ENCODE measurements at places on chromosomes 11 and 22. TPM values are rescaled to one million over a fixed set of nuclear protein-coding genes. Genes with fewer than 3 reads are reported as not detected.
A peak's percentile ranks its signal among the peaks of the same experiment; 100 is the strongest.

DNA sequence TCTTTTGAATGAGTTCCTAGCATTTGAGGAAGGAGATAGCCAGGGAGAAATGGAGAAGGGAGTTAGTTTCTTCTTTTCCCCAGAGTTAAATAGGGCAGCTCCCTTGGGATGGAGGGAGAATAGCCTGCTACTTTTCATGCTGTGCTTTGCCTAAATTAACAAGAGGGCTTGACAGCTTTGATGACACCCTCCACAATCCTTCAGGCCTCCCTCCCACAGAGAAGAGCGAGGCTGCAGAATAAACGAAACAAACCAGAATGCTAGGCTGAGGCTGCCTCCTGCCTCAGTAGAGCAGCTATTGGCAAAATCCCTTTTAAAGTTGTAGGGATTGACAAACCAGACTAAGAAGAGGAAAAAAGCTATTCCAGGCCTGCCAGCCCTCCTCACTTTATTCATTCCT lies 94.6 kb downstream of the C11orf58 start:
- no peaks in the 10 kb centered on the region for H3K36me3 ChIP-seq
- H3K27me3 ChIP-seq, result no peaks in the 10 kb centered on the region
- H3K4me3 ChIP-seq, result no peak overlapping the region
- peaks cover 13% of the 10 kb centered on the region for H3K4me1 ChIP-seq
- no peak for DNase-seq

DNA sequence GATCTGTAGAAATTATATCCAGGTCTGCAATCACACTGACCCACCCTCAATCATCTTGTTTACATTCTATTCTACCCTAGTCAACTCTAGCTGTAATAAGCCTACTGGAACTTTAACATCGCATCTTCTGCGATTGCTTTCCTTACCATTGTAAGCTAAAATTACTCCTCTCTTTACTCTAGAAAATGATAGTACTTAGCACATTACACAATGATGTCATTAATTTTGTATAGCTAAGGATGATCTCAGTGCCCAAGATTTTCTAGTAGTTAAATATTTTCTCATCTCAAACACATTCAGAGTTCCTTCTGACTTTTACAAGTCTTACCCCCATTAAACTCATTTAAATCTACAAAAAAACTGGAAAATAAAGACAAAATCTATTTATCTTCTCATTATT lies 39.6 kb upstream of the CTSC start:
- no peaks in the 10 kb centered on the region for H3K27me3 ChIP-seq
- H3K36me3 ChIP-seq, result no peaks in the 10 kb centered on the region
- H3K27ac ChIP-seq, result no peak overlapping the region
- H3K4me3 ChIP-seq, result no peak overlapping the region
- H3K4me1 ChIP-seq, result no peaks in the 10 kb centered on the region

GRCh38 chr22:24878969-24879368 lies 67.5 kb downstream of the LHFPL7 start:
- no peak for DNase-seq
- no peak overlapping the region for H3K4me3 ChIP-seq
- H3K4me1 ChIP-seq, result no peaks in the 10 kb centered on the region

DNA sequence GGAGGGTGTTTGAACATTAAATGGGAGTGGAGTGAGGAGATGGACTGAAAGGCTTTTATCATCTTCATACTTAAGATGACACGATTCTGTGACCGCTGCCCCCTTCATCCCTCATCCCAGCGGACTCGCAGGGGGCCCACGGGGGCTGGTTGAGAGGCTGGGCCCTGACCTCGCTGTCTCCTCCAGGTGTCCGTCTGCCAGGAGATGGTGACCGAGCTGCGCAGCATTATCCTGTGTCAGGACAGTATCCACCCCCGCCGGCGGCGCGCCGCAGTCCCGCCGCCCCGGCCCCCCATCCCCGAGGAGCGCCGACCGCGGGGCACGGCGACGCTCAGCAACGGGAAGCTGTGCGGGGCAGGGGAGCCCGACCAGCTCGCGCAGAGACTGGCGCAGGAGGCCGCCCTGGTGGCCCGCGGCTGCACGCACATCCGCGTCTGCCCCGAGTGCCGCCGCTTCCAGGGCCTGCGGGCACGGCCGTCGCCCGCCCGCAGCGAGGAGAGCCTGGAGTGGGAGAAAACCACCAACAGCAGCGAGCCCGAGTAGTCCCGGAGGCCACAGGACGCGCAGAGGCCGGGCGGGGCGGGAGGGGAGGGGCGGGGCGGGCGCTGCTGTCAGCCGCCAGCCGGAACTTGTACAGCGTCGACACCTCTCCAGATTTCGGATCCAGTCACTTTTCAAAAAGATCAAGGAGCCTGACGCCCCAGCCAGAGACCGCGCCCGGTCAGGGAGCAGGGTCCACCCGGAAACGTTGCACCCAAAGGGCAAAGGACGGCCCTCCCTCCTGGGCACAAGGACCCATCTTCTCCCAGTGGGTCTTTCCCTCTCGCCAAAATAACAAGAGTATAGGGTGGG lies 38.0 kb upstream of the TBCEL start:
- no peak overlapping the region for H3K27ac ChIP-seq
- peaks cover 15% of the 10 kb centered on the region for H3K27me3 ChIP-seq
- H3K4me1 ChIP-seq, result peaks cover 9% of the 10 kb centered on the region
- no peaks in the 10 kb centered on the region for H3K36me3 ChIP-seq

DNA sequence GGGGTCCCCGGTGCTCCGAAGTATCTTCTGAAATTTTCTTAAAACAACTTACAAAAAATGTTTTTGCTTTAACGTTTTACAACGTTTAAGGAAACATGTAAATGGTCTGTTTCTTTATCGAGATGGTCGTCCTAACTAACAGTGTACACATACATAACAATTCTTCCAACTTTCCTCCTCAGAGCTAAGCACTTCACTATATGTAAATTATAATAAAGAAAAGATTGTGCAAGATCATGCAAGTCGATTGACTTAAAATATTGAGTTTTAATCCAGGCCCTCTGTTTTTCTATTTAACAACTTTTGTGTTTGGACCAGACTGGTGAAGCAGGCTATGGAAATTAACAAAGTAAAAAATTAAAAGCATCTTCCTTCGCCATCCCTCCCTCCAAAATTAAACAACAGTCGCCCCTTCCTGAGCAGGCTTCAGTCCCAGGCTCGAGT lies 4.9 kb downstream of the ALX4 start:
- H3K27ac ChIP-seq, result no peak overlapping the region
- H3K4me3 ChIP-seq, result peak overlapping the region; percentile 55
- peaks cover 99% of the 10 kb centered on the region for H3K27me3 ChIP-seq
- DNase-seq, result no peak

DNA sequence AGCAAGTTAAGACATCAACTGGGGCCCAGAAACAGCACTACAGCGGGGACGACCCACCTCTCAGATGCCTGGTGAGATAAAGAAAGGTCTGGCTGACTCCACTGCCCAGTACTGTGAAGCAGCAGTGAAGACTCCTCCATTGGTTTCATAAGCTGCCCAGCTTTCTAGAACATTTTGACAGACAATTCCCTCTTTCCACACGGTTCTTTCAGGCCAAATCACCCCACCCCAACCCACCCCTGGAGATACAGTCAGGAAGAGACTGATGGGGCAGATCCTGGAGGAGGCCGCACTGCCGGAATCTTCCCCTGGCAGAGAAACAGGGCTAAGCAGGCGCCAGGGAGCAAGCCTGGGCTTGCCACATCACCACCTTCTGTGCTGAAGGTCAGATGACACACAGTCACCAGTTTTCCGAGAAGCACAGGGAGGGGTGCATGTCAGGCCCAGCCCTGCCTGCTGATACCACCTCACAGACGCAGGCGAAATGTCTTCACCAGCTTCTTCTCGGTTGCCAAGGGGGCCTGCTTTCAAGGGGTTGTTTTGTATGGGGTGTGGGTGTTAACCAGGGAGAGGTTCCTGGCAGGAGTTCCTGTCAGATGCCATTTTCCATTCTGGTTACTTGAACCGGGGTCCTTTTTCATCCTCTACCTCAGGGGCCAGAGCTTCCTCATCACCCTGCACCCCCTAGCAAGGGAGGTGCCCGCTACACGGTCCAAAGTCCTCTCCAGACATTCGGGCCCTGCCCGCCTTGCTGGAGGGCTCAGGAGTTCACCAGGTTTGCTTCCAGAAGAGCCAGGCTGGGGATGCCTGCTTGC lies 1.4 kb upstream of the NEAT1 start:
- no peak for DNase-seq
- peak overlapping the region; percentile 50 for H3K27ac ChIP-seq
- H3K4me3 ChIP-seq, result peak overlapping the region; percentile 72
- no peaks in the 10 kb centered on the region for H3K36me3 ChIP-seq
- H3K27me3 ChIP-seq, result peaks cover 22% of the 10 kb centered on the region

- no peaks in the 10 kb centered on the region for H3K36me3 ChIP-seq
- no peak overlapping the region for H3K27ac ChIP-seq
- peaks cover 6% of the 10 kb centered on the region for H3K27me3 ChIP-seq
- H3K4me1 ChIP-seq, result peaks cover 16% of the 10 kb centered on the region
Observed at GRCh38 chr11:117690484-117691217, 106.4 kb downstream of the DSCAML1 start.

GRCh38 chr11:56911312-56911711 lies 77.4 kb upstream of the OR5AK2 start:
- H3K27me3 ChIP-seq, result peaks cover 3% of the 10 kb centered on the region
- no peak for DNase-seq
- H3K4me3 ChIP-seq, result no peak overlapping the region
- no peak overlapping the region for H3K27ac ChIP-seq

DNA sequence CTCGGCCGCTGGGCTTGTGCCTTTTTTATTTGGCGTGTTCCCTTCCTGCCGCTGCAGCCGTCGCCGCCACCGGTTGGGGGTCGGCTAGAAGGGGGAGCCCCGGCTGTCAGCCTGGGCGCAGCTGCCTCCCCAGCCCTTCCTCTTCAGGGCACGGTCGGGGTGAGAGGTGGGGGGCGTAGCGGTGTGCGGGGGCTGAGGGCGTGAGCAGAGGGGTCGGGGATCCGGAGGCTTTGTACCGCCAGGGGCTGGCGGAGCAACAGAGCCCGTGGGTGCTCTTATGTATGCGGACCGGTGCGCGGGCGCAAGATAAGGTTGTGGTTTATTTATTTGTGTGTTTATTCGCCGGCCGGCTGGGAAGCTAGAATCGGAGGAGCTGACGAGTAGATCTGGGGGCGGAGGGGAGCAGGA lies 477 bp downstream of the ZBTB16 start:
- H3K27ac ChIP-seq, result peak overlapping the region; percentile 39
- no peak for DNase-seq
- H3K4me3 ChIP-seq, result peak overlapping the region; percentile 99

DNA sequence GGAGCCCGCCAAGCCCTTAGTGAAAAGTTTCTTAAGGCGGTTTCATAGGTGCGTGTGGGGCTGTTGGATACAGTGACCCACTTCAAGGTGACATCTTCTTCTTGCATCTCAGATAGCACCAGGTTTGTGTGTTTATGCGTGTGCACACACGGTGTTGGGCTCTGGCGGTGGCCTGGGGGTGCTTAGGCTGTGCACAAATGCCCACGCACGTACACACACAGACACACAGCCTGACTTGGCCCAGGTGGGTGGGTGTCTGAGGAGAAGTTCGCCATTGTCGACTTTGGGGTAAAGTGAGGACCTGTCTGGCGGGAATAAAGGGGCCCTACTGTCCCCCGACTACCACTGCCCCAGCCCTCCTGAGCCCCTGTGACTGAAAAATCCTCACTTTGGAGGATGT lies 103.8 kb downstream of the KCNQ1 start:
- H3K4me3 ChIP-seq, result no peak overlapping the region
- no peak for DNase-seq
- no peaks in the 10 kb centered on the region for H3K27me3 ChIP-seq
- H3K27ac ChIP-seq, result no peak overlapping the region
- H3K36me3 ChIP-seq, result peaks cover 2% of the 10 kb centered on the region

- no peak for DNase-seq
- H3K27ac ChIP-seq, result no peak overlapping the region
- H3K4me1 ChIP-seq, result peaks cover under 1% of the 10 kb centered on the region
- no peak overlapping the region for H3K4me3 ChIP-seq
- no peaks in the 10 kb centered on the region for H3K27me3 ChIP-seq
Observed at GRCh38 chr11:47571895-47572294, 6.5 kb downstream of the PTPMT1 start.

- DNase-seq, result no peak
- H3K27me3 ChIP-seq, result no peaks in the 10 kb centered on the region
- H3K36me3 ChIP-seq, result peaks cover 10% of the 10 kb centered on the region
- no peak overlapping the region for H3K4me3 ChIP-seq
- no peaks in the 10 kb centered on the region for H3K4me1 ChIP-seq
Observed at GRCh38 chr11:18612394-18612793, 12.8 kb downstream of the MISFA start.

DNA sequence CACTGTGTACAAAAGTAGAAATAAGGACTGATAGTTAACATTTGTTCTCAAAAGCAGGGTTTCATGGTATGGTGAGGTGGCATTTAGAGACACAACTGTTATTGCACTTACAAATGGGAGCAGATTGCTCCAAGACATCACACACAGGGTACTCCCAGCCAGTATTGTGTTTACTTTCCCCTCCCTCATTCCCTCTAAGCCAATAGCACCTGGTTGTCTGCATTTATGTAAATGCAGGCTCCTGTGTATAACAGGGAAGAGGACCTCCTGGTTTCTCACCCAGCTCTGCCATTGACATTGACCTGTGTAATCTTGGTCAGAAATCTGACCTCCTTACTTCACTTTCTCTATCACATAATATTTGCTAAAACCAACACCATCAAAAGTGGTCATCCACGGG lies 154.4 kb downstream of the NAV2 start:
- H3K4me3 ChIP-seq, result no peak overlapping the region
- DNase-seq, result no peak
- H3K36me3 ChIP-seq, result peaks cover 2% of the 10 kb centered on the region
- H3K4me1 ChIP-seq, result peaks cover 38% of the 10 kb centered on the region
- no peaks in the 10 kb centered on the region for H3K27me3 ChIP-seq

DNA sequence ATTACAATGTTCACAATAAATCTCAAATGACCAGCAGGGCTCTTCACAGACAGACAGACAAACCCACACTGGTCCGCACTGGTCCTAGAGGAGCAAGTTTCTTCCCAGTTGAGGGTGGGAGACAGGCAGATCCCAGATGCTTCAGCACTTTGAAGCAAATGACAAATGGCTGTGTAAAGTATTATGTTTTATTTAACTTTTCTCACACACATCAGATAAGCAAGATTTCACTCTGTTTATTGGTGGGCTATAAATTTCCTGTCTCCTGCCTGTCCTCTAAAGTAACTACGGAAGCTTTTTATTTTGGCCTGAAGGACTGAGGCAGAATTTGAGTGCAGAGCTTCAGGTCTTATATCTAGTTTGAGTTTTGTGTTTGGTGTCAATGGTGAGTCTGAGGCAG lies 174.7 kb upstream of the MTNR1B start:
- no peak overlapping the region for H3K27ac ChIP-seq
- no peak for DNase-seq
- peaks cover 22% of the 10 kb centered on the region for H3K4me1 ChIP-seq

DNA sequence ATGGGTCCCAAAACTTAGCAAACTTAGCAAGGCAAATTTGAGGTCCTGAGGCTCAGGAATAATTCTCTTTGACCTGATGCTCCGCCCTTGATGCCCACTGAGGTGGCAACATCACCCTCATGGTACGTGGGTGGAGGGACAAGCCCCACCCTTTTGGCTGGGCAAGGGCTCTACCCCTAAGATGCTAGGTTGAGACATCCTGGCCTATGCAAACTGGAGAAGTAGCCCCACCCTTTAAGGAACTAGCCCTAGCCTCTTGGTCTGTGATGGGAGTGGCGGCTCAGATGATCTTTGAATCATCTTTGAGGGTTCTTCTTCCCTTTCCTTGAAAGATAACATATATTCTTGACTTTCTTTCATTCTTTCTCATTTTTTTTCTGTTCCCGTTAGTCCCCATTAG lies 32.9 kb downstream of the CABIN1 start:
- DNase-seq, result no peak
- peaks cover 3% of the 10 kb centered on the region for H3K4me1 ChIP-seq
- no peak overlapping the region for H3K4me3 ChIP-seq
- no peaks in the 10 kb centered on the region for H3K27me3 ChIP-seq
- no peaks in the 10 kb centered on the region for H3K36me3 ChIP-seq

The PHETA2 gene
- total RNA-seq, result 1.3 TPM

The GGTLC3 gene
- total RNA-seq, result not detected

The PNPLA5 gene
- total RNA-seq, result not detected

The CCDC81 gene
- total RNA-seq, result 2.1 TPM

The OR4C5 gene
- not detected for total RNA-seq

The FOLR2 gene
- total RNA-seq, result not detected

Data from neural crest cell (in vitro differentiated cells).